DND-41 (cell line): ENCODE measurements at places on chromosomes 16 and 17.

- no peak for DNase-seq
Observed at GRCh38 chr17:78769196-78769773, 12.8 kb downstream of the CYTH1 start.

- no peak for DNase-seq
Observed at GRCh38 chr17:6611231-6611630, 29.3 kb downstream of the KIAA0753 start.

DNA sequence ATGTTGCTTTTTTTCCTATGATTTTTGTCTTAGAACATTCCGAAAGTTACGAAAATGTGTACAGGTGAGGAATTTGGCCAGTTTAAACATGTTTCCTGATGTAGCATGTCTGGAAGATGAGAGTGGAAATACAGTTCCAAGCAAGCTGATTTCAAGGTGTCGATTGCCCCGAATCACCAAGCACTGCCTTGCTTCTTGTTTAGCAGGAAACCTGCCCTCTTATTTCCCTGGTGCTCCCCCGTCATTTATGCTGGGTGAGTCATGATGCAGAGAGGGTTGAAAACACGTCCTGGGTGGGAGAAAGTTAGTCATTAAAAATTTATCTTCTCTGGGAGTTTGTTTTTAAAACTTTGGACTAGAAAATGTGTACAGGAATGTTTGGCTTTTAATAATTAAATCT is 608.6 kb upstream of the EEF2KMT start:
- no peak for DNase-seq

DNA sequence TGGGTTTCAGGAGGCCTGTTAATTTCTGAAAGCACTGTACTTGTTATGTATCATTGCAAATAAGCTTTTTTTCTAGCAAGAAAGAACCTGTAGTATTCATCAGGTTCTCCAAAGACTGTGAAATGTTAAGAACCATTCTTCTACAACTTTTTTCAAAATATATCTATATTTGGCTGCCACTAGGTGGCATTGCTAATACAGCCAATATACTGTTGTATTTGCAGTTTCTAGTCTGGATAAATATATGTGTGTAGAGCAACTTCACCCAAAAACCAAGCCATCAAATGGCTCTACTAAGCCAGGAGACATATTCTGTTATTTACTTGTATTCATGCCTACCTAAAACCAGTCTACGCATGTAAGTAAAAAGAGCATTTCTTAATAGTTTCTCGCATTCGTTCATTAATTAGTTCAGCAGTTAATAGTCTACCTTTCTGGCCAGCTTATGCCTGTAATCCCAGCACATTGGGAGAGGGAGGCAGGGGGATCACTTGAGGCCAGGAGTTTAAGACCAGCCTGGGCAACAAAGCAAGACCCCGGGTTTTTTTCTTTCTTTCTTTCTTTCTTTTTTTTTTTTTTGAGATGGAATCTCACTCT is 39.5 kb downstream of the VMP1 start:
- DNase-seq = no peak

DNA sequence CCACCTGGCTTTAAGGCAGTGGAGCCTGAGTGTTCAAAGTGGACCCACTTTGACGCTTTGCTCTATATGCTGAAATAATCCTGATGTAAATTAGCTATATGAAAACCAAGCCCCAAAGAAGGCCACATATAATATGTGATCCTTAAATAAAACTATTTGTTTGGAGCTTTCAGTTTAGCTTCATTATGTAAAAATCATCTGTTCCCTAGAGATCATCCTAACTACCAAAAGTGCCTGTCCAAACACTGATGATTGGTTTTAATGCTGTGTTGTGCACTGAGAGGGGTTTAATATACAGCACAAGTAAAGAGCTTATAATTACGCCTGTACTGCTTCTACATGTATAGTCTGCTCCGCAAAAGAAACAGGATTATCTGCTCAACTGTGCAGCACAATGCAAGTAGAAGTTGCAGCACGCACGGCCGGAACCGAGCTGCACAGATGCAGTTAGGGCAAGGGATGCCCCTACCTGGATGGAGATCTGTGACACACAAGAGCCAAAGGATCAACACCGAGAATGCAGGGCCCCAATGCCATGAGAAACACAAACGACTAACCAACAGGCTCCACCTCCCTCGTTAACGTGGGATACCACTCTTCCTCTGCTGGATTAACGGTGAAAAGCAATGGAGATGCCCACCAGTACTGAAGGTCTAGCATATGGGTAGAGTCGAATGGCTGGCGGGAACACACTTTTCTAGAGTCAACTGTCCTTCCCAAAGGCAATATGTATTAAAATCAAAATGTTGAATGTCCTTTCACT is 20.5 kb downstream of the USP7 start:
- no peak for DNase-seq

DNA sequence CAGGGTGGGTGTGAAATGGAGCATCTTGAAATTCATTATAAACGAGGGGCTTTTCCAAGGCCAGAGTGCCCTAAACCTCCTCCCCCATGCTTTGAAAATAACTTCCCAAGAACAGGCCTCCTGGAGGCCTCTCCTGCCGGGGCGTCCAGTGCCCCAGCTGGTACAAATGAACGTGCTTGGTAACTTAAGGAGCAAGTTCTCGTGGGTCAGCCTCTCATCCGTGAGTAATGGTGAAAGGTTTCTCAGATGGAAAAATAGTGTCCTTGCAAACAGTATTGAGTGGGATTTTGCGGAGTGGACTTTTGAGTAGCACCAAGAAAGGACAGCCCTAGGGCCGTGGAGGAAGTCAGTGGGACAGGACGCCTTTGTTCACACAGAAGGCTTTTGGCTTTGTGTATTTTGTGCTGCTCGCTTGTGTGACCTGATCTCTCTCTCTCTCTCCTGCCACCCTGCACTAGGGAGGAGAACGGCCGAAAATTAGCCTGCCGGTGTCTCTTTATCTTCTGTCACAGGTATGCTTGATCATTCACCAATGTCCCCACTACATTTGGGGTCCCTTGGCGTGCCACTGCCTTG is 34.6 kb downstream of the CLEC16A start:
- no peak for DNase-seq

GRCh38 chr17:235831-236640 is 54.6 kb upstream of the DOC2B start:
- no peak for DNase-seq

GRCh38 chr17:17034496-17035075 is 7.7 kb upstream of the MPRIP start:
- no peak for DNase-seq

- DNase-seq = no peak
Observed at GRCh38 chr17:263271-263670, 81.8 kb upstream of the DOC2B start.

- no peak for DNase-seq
Observed at GRCh38 chr17:54439816-54440215, 460.8 kb upstream of the TOM1L1 start.

DNA sequence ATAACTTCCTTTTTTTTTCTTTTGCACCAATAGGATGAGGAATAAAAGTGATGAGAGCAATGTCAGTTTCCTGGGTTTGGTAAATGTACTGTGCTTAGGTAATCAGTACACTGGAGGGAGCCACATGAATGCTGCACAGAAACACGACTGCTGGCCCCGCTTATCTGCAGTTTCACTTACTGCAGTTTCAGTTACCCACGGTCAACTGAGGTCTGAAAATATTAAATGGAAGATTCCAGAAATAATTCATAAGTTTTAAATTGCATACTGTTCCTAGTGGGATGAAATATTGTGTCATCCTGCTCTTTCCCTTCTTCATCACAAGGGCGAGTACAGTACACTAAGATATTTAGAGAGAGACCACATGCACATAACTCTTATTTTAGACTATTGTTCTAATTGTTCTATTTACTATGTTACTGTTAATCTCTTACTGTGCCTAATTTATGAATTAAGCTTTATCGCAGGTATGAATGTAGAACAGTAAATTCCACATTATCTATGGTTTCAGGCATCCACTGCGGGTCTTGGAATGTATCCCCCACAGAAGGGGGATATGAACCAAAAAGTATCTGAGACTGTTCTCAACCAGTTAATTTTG is 6.4 kb upstream of the LGALS3BP start:
- no peak for DNase-seq

DNA sequence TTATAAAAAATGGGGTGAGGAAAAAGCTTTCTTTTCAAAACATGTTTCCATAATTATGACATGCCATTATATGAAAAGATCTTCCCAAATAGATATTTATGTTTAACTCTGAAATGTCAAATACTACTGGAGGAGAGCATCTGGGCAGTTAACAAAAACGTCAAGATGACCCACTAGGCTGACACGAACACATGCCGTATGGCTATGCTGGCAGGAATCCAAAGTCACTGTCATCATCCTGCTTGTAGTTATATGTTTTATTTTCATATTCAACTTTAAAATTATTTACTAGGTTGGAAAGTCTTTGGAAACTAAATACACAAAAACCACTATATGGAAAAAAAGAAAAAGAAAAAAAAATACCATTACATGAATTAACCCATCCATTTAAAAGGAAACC is 27.3 kb downstream of the ANKFY1 start:
- no peak for DNase-seq

- no peak for DNase-seq
Observed at GRCh38 chr17:42354956-42355843, 33.0 kb downstream of the STAT3 start.

DNA sequence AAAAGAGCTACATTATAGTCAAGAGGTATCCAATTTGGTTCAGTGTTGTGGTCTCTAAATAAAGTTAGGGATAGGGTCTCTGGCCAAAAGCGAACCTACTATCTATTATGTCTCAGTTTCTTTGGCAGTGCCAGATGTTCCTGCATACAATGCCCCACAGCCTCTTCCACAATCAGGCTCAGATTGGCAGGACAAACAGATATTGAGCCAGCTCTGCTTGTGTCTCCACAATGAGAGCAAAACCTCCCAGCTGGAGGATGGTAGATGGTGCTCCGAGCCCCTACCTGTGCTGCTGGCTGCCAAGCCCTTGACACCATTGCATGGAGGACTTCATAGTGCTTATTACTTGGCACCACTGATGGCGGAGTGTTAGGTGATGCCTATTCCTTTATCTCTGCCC is 19.7 kb downstream of the PHAF1 start:
- DNase-seq = no peak

DNA sequence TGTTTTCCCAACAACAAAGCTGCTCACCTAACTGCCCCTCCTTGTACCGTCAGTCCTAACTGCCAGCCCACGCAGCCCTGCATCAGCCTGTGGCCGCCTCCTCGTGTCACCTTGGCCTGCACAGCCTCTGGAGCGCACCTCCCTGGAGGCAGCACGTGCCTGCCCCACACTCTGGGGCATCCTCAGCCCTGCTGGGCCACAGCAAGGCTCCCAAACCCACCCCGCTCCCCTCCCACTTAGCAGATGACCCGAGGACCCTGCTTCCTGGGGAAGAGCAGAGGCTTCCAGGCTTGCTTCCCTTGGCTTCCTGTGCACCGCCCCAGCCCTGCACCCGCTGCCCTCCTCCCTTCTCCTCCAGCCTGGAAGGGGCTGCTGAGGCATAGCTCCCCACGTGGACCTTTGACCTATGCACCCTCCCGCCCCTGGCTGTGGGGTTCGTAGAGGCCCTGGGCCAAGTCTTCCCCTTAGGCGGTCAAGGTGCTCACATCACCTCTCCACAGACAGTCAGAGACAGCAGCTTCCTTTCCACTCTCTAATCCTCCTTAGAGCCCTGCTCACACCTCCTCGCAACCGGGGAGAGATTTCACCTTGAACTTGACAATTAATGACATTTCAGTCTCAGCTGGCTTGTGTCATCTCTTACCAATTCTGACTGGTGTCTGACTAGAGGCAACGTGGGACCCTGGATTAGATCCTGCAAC is 115.0 kb downstream of the MGAT5B start:
- no peak for DNase-seq

GRCh38 chr17:68981288-68981687 is 26.1 kb upstream of the ABCA8 start:
- DNase-seq = no peak

DNA sequence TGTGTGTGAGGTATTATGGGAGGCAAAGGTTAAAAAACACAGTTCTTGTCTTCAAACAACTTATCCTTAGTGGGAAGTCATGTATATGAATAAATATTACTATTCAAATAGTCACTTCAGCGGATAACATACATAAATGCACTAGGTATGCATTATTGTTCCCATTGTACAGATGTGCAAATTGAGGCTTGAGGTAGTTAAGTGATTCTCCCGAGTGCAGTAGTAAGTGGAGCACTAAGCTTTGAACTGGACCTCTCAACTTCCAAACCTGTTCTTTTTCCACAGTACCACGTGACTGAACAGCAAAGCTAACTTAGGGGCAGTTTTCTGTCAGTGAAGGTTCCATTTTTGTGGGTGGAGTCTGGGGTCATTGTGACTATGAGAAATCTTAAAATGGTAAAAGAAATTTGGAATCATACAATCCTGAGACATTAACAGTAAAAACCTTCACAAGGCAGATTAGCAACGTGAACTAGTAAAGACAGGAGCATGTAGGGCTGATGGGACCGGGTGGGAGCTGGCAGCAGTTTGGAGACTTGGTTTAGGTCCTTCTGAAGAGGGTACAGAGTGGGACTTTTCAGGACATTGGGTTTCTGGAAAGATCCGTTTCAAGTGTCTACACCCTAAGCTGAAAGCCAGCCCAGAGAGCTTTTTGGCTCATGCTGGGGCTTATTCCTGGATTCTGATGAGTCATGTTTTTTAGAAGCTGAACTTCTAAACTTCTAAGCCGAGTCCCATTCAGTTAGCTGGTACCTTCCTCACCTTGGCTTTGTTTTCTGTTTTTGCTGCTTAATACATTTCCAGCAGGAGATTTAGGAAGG is 204.9 kb downstream of the PRKCA start:
- no peak for DNase-seq

DNA sequence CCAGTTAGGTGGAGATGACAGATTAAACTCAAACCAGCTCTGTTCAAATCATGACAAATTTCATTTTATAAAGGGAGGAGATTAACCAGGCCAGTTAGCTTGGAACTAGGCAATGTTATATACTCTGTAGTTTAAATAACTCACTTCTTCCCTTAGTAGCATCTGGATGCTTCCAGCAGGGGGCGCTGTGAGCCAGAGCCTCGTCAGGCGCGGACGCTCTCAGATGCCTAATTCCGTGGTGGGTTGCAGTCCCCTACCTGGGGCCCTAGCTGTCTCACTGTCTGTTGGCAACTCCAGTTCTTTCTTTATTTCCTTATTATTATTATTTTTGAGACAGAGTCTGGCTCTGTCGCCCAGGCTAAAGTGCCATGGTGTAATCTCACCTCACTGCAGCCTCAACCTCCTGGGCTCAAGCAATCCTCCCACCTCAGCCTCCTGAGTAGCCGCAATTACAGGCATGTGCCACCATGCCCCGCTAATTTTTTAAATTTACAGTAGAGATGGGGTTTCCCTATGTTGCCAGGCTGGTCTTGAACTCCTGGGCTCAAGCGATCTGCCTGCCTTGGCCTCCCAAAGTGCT is 17.3 kb upstream of the WFDC1 start:
- peak; percentile 53 for DNase-seq

- DNase-seq = no peak
Observed at GRCh38 chr17:55563363-55563762, 52.1 kb upstream of the SMIM36 start.

GRCh38 chr17:69533481-69534234 is 119.2 kb downstream of the MAP2K6 start:
- peak; percentile 7 for DNase-seq
